ENCODE measurements at places on chromosomes 7 and 10.

- no peak for DNase-seq
Observed at GRCh38 chr10:129949891-129950291, 14.2 kb downstream of the EBF3 start.

GRCh38 chr7:26865094-26865388 lies 651 bp upstream of the SKAP2 start:
- no peak for DNase-seq

DNA sequence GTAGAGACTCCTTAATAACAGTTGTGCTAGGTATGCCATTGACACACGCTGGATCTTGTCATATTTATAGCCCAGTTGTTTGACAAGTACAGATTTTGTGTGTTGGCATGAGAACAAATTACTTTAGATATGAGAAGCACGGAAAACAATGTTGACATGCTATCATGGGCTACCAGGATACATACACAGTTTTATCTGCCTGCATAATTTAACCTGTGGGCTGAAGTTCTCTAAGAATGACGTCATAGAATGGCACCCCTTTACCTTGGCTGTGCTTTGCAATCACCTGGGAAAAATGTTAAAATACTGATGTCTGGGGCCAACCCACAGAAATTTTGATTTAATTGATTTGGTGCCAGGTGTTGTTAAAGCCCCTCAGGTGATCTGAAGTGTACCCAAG lies 2.8 kb downstream of the PLA2G12B start:
- DNase-seq: no peak

DNA sequence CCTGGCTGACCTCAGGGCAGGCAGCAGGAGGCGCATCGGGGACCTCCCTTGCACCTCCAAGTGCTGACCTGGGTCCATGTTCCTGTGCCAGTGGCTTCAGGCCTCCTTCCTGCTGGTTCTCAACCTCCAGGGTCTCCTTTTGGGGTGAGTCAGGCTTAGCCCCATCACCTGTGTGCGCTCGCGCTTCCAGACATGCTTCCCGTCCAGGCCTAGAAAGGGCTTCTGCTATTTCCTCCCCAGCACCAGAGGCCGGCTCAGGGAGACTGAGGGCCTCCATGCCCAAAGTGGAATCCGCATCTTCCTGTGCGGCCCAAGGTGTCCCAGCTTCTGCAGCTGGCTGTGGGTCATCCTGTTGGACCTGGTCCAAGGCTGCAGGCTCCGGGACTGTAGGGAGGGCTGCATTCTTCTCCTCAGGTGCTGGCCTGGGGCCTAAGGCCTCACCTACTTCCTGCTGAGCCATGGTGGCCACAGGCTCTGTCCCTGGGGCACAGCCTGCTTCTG lies 5.9 kb downstream of the NACAD start:
- no peak for DNase-seq

DNA sequence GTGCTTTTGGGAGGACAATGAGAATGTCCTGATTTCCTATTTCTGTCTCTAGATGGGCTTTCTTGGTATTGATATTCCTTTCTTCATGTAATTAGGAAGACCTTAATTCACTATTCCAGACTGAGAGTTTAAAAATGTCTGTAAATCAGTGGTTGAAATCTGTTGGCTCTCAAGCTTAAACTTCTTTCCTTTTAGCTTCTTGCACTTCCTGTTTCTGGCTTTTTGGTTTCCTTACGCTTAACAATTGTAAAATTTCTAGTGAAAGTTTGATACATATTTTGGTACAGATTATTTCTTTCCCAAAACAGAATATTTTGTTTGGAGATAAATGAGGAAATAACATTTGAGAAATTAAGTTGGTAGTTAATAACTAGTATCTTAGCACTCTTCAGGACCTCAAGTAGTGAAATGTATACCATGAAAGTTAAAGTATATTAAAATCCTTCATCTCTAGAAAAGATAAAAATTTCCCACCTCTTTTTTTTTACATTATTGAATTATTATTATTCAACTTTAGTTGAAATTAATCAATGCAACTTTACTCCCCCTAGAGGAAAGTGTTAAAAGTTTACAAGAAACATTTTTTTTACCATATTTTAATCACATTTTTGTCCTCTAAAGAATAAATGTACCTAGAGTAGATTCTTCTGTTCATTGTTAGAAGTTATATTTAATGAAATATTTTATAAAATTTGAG lies 137.2 kb downstream of the PHTF2 start:
- DNase-seq: no peak

DNA sequence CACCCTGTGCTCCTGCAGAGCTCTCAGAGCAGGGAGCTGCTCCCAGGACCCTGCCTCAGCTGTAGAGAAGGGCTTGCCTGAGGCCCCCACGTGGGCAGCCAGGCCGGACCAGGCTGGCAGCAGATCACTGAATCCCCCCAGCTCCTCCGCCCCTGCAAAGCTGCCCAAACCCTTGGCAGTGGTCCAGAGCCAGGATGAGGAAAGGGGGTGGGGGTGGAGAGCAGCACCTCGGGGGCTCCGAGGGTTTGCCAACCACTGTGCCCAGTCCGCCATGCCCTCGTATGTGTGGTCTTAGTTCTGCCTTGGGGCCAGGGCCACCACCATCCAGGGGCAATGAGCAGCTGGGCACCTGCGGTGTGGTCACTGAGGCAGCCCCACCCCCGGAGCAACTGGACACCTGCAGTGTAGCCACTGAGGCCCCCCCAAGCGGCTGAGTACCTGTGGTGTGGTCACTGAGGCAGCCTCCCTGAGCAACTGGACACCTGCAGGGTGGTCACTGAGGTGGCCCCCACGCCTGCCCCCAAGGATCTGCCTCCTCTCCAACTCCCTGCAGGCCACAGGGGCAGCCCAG lies 90.8 kb downstream of the TCERG1L start:
- DNase-seq: no peak

GRCh38 chr7:80643336-80643915 lies 5.0 kb downstream of the CD36 start:
- DNase-seq: no peak

- no peak for DNase-seq
Observed at GRCh38 chr7:17318146-17318545, 19.7 kb downstream of the AHR start.

DNA sequence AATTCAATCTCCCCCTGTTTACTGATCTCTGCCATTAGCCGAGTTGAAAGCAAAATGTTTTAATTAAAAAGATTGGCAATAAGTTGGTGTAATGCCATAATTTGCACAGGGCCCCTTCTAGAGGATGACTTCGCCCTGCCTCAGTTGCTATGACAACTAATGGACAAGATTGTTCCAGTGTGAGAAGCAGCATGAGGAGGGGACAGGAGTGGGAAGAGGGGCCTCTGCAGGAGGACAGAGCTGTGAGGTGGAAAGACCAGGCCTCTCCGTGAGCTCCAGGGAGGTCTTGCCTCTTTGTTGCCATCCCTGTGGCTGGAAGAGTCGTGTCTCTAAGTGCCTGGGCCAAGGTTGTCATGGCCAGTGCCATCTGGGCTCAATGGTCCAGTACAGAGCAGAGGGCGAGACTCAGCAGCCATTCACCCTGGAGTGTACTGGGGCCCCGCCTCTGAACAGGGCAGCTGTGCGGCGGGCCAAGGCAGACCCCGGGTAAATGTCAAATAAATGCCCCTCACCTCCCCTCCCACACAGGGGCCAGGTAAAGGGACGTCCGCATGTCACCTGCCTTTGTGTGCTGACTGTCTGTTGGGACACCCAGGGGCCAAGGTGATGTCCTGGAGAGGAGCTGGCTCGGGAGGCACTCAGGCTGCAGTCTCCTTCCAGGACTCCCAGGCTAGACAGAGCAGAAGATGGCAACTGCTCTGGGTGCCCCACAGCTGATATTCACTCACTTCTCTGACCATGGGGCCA lies 97.0 kb upstream of the RET start:
- no peak for DNase-seq

DNA sequence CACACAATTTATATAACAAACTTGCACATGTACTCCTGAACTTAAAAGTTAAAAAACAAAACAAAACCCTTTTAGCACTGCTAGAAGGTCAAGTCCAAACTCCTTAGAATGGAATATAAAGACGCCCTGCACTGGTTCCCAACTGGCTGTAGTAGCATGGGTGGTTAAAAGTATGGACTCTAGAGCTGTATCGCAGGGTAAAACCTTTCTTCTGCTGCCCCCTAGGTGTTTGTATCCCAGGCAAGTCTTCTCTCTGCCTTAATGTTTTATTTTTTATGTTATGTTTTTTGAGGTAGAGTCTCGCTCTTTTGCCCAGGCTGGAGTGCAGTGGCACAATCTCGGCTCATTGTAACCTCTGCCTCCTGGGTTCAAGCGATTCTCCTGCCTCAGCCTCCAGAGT lies 35.2 kb downstream of the LSMEM1 start:
- no peak for DNase-seq

Measured in liver (tissue), 10 donors.